ENCODE measurements at places on chromosomes 4 and X.

GRCh38 chr4:26987191-26987590 is 126.5 kb downstream of the STIM2 start:
- no peak for DNase-seq

- no peak for DNase-seq
Measured at GRCh38 chr4:127975121-127975770, 10.0 kb downstream of the ABHD18 start.

DNA sequence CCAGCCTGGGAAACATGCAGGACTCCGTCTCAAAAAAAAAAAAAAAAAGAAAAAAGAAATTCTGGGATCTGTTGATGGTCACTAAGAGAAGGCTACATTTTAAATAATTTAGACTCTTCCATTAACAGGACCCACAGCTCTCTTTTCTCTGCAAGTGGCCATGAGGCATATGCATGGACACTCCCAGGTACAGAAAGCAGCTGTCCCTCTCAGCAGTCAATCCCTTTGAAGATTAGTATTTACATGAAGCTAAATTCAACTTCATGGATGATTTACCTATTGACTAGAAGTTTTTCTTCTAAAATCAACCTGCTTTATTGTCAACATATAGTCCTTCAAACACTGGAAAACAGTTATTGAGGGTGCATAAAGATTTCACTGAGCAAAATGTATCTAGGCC is 139.9 kb downstream of the CPEB2 start:
- DNase-seq = no peak

- DNase-seq = no peak
Measured at GRCh38 chrX:130857207-130857606, 45.8 kb downstream of the ENOX2 start.

DNA sequence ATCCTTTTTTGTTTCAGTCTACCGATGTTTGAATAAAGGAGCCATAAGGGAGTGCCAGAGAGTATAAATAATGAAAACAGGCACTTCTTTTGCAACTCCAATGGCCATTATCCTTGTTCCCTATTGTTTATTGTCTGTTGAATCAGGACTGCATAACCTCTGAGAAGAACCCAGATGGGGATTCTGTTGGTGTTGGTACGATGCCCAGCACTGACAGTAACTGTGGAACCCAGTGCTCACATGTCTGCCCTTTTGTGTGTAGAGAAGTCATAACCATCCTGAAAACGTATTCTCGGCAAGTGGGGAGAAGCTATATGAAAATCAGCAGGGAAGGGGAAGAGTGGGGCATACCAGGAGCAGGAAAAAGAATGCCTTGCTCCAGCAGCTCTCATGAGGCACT is 195.1 kb upstream of the EDNRA start:
- no peak for DNase-seq

DNA sequence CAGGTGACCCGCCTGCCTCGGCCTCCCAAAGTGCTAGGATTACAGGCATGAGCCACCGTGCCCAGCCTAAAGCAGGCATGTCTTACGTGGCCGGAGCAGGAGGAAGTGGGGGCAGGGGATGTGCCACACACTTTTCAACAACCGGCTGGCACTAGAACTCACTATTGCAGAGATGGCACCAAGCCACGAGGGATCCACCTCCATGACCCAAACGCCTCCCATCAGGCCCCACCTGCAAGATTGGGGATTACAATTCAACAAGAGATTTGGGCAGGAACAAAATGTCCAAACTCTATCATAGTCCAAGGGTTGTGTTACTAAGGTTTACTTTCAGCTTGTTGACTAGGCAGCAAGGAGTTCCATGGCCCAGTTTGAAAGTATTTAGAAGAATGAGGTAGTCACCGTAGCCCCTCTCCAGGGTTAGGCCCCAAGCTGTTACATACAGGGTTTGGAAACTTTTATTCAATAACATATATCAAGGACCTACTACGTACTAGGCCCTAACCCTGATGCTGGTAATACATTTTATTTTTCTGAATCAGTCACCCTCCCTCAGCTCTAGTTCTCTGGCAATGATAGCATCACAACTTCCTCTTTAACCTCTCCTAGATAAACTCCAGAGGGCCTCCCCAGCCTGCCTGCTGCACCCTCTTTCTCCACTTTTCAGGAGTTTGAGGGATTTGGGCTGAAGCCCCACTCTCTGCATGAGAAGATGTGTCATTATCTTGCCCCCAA is 18.0 kb upstream of the TBC1D14 start:
- DNase-seq = no peak

DNA sequence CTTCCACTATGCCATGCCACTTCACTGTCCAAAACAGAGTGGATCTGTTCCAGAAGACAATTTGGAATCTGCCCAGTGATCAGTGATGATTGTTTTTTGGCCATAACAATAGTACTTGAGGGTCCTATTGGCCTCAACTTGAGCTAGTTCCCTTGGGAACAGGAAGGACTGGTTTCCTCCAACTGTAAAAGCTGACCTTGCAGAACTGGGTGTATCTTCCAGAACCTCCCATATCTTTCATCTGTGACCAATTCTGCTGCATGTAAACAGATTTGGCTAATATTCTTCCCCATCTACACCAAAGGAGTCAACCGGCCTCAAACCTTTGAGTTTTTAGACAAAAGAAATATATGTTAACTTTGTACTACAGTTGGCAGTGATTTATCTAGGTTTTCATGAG is 165.1 kb upstream of the TRPC5 start:
- DNase-seq = no peak

GRCh38 chr4:26406346-26406975 is 83.8 kb downstream of the CCKAR start:
- no peak for DNase-seq

- DNase-seq = no peak
Measured at GRCh38 chrX:123756320-123756719, 23.5 kb upstream of the THOC2 start.

DNA sequence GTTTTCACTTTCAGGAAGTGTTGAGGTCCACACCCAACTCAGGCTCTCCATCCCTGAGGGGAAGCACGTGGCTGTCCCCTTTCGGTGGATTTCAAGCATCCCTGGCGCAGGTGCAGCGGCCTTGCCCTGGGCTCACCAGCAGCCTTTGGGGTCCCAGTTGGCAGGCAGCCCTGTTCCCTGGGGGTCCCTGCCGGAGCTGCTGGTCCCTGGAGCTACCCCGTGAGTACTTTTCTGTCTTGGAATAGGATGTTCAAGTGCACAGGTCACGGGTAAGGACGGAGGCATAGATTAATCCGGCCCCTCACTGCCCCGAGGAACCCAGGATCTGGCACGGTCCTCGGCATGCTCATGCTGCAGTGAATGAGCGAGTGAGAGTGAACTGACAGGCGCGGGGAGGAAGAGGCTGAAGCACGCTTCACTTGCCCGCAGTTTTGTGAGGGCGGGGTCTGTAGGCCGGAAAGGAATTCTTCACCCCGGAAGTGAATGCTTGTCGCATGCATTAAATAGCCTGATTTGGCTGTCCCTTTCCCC is 117.2 kb upstream of the FAT1 start:
- DNase-seq = no peak

- DNase-seq = no peak
Measured at GRCh38 chr4:123651066-123651465, 254.5 kb downstream of the SPRY1 start.
